CD4-positive, alpha-beta memory T cell (primary cell): ENCODE measurements at places on chromosomes 16 and 17.

DNA sequence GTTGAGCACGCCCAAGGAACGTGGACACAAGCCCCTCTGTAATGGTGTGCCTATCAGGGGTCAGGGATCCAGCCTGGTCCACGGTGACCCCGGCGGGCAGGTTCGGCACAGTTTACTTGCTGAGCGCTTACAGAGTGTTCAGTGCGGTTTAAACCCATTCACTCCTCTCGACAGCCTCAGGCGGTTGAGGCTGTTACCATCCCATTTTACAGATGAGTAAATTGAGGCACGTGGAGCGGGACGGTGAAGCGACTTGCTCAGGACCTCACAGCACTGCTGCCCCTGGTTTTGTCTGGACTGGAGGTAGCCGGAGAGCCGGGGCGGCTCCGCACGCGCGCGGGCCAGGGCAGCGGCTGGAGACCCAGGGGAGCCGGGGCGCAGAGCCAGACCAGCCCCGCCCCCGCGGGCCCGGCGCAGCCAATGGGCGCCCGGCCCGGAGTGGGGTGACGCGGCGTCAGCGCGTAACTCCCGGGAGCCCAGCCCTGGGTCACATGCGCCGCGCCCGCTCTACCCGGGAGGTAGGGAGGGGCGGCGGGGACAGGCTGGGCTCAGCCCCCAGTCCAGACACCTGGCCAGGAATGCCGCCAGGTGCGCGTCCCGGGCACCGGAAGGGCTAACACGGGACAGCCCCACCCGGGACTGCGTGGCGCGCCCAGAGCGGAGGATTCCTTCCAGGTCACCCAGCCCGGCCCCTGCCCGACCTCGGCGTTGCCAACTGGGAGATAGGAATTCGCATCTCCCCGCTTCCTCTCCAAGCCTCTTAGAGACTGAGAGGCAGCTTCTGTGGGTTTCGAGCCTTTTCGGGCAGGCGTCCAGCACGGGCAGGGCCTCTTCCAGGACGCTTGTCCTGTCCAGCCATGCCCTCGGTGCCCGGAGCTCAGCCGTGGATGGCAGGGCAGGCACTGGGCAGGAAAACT is 3.3 kb upstream of the SREBF1 start:
- no peaks in the 10 kb centered on the region for H3K27me3 ChIP-seq
- H3K4me3 ChIP-seq = no peak overlapping the region
- peak; percentile 75 for DNase-seq

- no peaks in the 10 kb centered on the region for H3K27me3 ChIP-seq
- no peaks in the 10 kb centered on the region for H3K36me3 ChIP-seq
- peaks cover 61% of the 10 kb centered on the region for H3K4me1 ChIP-seq
- DNase-seq = no peak
Observed at GRCh38 chr17:39678340-39679116, 9.3 kb downstream of the PGAP3 start.

DNA sequence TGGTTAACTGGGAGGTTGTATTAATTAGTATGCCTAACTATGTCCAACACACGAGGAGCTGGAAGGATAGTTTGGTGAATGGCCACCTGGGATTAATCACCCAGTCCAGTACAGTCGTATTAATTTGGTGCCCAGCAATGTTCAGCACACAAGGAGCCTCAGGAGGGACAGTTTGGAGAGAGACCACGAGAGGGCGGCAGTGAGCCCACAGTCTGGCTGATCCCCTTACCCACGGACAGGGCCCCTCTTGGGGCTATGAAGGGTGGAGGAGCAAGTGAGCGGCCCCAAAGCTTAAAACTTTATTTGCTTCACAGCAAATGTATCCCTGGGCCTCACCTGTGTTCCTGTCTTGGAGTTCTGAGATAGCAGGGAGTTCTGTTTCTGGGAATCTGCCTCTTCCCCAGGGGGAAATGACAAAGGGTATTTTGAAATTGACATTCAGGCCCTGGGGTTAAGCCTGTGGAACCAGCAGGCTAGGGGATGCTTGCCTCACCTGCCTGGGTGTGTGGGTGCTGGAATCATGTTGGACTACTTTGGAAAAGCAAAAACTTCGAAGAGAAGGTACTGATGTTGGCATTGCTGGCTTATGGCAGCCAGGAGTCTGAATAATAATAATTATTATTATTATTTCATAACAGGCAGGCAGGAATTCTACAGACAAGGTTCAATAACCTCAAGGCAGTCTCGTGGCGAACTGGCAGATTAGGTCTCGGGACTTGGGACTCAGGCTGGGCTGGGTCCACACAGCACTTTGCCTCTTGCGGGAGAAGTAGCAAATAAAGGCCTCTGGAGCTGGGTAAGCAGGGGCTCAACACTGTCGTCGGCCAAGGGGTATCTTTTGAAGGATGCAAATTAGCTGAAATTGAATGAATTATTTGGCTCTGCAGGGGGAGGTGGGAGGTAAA is 227.6 kb upstream of the ASIC2 start:
- H3K4me1 ChIP-seq = no peaks in the 10 kb centered on the region
- H3K36me3 ChIP-seq = no peaks in the 10 kb centered on the region
- DNase-seq = peak; percentile 1
- H3K27me3 ChIP-seq = no peaks in the 10 kb centered on the region
- H3K27ac ChIP-seq = no peak overlapping the region
- no peak overlapping the region for H3K4me3 ChIP-seq

DNA sequence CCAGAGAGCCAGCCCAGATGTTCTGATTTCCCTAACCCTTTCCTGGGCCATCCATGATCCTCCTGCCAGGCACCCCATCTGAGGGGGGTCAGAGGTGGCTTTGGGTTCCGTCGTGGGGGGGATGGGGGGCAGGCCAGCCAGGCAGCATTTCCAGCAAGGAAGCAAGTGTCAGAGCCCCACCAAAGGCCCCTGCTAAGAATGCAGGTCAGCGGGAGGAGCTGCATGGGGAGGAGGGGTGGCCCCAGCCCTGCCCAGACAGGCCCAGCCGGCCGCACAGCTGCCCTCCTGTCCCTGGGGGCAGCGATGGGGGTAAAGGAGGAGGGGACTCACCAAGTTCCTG is 2.3 kb upstream of the SCRN2 start:
- no peak overlapping the region for H3K4me3 ChIP-seq
- no peak for DNase-seq
- peaks cover 36% of the 10 kb centered on the region for H3K27me3 ChIP-seq
- H3K27ac ChIP-seq = no peak overlapping the region

DNA sequence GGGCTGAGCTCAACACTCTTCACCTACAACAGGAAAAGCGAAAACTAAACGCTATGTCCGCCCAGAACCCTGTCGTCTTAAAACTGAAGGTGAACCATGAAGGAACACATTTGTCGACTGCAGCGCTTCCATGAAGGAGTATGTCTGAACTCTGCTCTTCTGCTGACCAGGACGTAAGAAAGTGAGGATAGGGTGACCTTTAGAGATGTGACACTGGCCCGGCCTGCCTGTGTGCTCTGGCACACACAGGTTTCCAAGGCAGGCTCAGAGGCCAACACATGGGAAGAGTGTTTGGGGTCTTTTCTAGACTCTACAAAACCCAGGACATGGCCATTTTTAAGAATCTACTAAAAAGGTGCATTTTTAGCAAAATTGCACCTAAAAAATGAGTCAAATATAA is 21.1 kb downstream of the MARF1 start:
- H3K27ac ChIP-seq = no peak overlapping the region
- peaks cover 76% of the 10 kb centered on the region for H3K36me3 ChIP-seq
- no peak overlapping the region for H3K4me3 ChIP-seq
- H3K4me1 ChIP-seq = no peaks in the 10 kb centered on the region
- H3K27me3 ChIP-seq = no peaks in the 10 kb centered on the region

GRCh38 chr17:76812968-76813367 is 55.2 kb upstream of the MGAT5B start:
- DNase-seq = no peak
- no peak overlapping the region for H3K4me3 ChIP-seq
- H3K36me3 ChIP-seq = no peaks in the 10 kb centered on the region
- no peaks in the 10 kb centered on the region for H3K27me3 ChIP-seq
- no peak overlapping the region for H3K27ac ChIP-seq
- H3K4me1 ChIP-seq = peaks cover 7% of the 10 kb centered on the region

DNA sequence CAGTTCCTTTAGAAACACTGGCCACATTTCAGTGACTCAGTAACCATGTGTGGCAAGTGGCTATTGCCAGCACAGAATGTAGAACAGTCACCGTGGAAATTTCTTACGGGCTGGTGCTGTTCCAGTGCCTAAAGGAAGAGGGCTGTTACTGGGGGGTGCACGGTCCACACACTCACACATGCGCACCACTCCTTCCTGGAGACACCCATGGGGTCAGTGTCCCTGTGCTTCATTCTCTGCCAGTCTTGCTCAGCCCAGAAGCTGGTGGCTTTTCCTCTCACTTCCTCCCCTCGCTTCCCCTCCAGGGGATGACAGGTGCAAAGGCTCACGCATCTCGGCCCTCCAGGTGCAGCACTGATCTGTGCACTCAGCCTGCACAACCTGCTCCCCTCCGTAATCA is 115.6 kb downstream of the CCDC182 start:
- H3K4me3 ChIP-seq = no peak overlapping the region
- no peak for DNase-seq
- no peaks in the 10 kb centered on the region for H3K27me3 ChIP-seq
- no peak overlapping the region for H3K27ac ChIP-seq
- no peaks in the 10 kb centered on the region for H3K4me1 ChIP-seq

DNA sequence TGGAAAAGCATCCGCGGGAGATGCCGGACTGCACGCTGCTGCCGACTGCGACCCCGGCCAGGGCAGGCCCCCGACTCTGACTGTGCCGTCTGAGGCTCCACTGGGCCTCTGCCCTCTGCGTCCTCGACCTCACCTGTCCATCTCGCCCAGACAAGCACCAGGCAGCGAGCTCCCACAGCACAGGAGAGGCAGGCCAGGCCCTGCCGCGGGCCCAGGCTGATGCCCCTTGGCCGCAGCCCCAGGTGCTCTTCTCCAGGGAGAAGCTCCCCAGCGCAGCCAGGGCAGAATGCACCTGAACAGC is 98.1 kb upstream of the DNAH17 start:
- H3K36me3 ChIP-seq = peaks cover 77% of the 10 kb centered on the region
- no peaks in the 10 kb centered on the region for H3K4me1 ChIP-seq
- no peak for DNase-seq
- no peaks in the 10 kb centered on the region for H3K27me3 ChIP-seq

DNA sequence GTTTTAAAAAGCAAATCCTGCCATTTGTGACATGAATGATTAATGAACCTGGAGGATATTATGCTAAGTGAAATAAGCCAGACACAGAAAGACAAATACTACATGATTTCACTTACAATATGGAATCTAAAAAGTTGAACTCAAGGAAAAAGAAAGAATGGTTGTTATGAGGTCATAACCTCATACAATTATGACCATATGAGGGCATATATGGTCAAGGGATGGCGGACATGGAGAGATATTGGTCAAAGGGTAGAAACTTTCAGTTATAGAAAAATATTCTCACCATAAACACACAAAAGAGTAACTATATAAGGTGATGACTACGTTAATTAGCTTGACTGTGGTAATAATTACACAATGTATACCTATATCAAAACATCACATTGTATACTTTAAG is 56.5 kb downstream of the MYO1D start:
- DNase-seq = no peak
- no peaks in the 10 kb centered on the region for H3K36me3 ChIP-seq
- H3K4me1 ChIP-seq = no peaks in the 10 kb centered on the region
- no peaks in the 10 kb centered on the region for H3K27me3 ChIP-seq
- H3K4me3 ChIP-seq = no peak overlapping the region

DNA sequence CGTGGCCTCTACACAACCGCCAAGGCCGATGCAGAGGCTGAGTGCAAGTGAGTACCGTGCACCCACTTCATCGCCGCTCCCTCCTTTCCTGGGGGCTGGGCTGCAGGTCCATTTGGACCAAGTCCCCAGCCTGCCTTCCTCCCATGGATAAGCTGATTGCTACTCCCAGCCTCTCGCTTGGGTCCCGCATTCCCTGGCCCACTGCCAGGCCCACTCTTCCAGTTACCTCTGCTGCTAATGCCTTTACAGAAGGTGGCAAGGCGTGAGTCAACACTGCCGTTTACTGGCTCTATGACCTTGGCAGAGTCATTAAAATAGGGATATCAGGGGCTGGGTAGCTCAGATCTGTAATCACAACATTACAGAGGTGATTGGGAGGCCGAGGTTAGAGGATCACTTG is 11.2 kb downstream of the SULT1A2 start:
- no peak overlapping the region for H3K4me3 ChIP-seq
- H3K27ac ChIP-seq = no peak overlapping the region
- peaks cover 46% of the 10 kb centered on the region for H3K36me3 ChIP-seq
- no peaks in the 10 kb centered on the region for H3K4me1 ChIP-seq
- DNase-seq = no peak

- H3K4me3 ChIP-seq = no peak overlapping the region
- H3K36me3 ChIP-seq = no peaks in the 10 kb centered on the region
- no peaks in the 10 kb centered on the region for H3K27me3 ChIP-seq
- DNase-seq = no peak
- H3K4me1 ChIP-seq = no peaks in the 10 kb centered on the region
- H3K27ac ChIP-seq = no peak overlapping the region
Observed at GRCh38 chr17:11950771-11951519, 46.3 kb downstream of the ZNF18 start.

DNA sequence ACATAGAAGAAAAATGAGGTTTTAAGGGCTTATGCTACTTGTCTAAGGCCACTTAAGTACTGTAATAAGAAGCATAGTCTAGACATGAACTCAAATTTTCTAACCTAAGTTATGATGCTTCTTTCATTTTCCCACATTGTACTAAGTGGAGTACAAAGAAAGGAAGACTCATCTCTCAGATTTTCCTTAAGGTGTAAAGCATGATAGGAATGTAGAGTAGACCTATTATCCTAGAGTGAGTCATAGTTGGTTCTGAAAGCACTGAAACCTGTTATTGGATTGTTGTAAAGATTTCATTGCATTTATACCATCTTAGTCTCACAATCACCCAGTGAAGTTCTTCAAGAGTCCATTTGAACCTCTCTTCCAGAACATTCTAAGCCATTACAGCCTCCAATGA is 343.8 kb downstream of the TOX3 start:
- H3K36me3 ChIP-seq = no peaks in the 10 kb centered on the region
- no peak for DNase-seq
- H3K4me1 ChIP-seq = no peaks in the 10 kb centered on the region
- no peak overlapping the region for H3K27ac ChIP-seq
- no peaks in the 10 kb centered on the region for H3K27me3 ChIP-seq

- peaks cover 57% of the 10 kb centered on the region for H3K36me3 ChIP-seq
- no peak overlapping the region for H3K27ac ChIP-seq
- no peaks in the 10 kb centered on the region for H3K27me3 ChIP-seq
- no peak overlapping the region for H3K4me3 ChIP-seq
- H3K4me1 ChIP-seq = peaks cover 26% of the 10 kb centered on the region
Observed at GRCh38 chr17:16003841-16004240, 4.2 kb downstream of the TTC19 start.

GRCh38 chr17:72869630-72870029 is 222.9 kb downstream of the SLC39A11 start:
- H3K4me3 ChIP-seq = no peak overlapping the region
- DNase-seq = no peak
- no peak overlapping the region for H3K27ac ChIP-seq
- H3K27me3 ChIP-seq = no peaks in the 10 kb centered on the region

DNA sequence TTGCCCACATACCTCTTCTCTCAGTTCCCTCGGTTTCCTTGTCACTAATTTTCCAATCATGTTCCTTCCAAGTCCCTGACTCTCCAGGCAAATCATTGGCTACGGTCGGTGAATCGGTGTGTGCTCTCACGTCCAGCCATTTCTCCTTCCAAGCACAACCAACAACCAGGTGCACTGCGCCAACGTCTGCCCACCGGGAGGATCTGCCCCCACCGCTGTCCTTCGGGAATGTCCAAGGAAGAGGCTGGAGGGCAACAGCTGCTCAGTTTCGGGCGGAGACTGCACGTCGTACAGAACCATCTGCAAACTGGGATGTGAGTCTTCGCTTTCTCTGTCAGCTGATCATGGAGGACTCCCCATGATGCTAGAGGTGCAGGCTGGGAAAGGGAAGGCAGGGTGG is 8.4 kb upstream of the NXN start:
- no peak overlapping the region for H3K27ac ChIP-seq
- no peaks in the 10 kb centered on the region for H3K4me1 ChIP-seq
- H3K4me3 ChIP-seq = no peak overlapping the region
- H3K27me3 ChIP-seq = no peaks in the 10 kb centered on the region
- H3K36me3 ChIP-seq = no peaks in the 10 kb centered on the region
- DNase-seq = no peak
